Activated naive CD8-positive, alpha-beta T cell treated with anti-CD3 and anti-CD28 coated beads for 36 hours (primary cell): ENCODE measurements at places on chromosomes 3 and 15.

DNA sequence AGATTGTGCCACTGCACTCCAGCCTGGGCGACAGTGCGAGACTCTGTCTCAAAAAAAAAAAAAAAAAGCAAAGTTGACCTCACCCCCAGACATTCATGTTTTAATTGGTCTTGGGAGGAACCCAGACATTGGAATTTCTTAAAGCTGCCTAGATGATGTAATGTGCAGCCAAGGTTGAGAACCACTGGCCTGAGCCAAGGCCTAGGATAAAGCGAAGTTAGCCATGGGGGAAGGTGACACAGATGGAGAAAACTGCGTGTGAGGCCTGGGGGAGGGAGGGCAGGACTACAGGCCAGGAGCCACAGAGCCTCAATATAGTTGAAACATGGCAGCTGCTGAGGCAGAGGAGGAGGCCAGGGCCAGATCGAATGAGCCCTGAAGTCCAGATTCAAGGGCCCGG is 21.0 kb downstream of the GLB1 start:
- no peak for DNase-seq

- no peak for DNase-seq
Measured at GRCh38 chr15:91870876-91871537, 17.5 kb downstream of the SLCO3A1 start.

GRCh38 chr15:40466426-40467260 is 4.1 kb upstream of the CHST14 start:
- DNase-seq: no peak

DNA sequence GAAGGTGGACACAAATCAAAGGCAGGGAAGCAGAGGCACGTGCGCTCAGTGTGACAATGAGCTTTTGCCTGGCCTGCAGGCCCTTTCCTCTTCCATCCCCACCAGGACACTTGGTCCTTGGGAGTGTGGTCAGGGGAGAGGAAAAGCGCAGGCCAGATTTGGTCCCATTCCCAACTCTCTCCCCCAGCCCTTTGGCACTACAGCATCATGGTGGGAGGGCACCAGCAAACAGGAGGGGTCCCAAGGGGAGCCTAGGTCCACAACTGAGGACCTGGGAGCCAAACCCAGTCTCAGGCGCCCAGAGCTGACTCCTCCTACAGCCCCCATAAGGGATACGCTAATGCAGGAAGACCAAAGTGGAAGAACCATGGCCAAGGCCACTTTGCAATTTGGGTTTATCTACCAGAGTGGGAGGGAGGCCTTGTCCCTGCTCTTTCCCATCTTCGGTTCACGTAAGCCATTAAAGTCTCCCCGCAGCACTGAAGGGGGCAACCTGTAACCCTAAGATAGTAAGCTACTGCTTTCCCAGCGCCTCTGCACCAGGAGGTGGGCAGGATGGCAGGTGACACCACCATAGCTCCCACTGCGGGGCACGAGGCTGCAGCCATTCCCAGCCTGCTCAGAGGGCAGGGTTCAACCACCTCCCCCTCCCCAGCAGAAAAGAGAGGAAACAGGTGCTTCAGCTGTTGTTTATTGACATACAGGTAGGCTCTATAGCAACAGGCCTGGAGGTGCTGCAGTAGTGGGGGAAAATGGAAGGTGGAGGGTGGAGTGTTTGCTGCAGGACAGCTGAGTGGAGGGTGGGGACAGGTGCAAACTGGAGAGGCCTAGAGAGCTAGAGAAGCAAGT is 993 bp upstream of the GRAMD2A start:
- no peak for DNase-seq
